Fibroblast of skin of left biceps (primary cell): ENCODE measurements at places on chromosomes 5 and 9.

- no peak for DNase-seq
Measured at GRCh38 chr5:71809446-71809845, 90.4 kb downstream of the CARTPT start.

DNA sequence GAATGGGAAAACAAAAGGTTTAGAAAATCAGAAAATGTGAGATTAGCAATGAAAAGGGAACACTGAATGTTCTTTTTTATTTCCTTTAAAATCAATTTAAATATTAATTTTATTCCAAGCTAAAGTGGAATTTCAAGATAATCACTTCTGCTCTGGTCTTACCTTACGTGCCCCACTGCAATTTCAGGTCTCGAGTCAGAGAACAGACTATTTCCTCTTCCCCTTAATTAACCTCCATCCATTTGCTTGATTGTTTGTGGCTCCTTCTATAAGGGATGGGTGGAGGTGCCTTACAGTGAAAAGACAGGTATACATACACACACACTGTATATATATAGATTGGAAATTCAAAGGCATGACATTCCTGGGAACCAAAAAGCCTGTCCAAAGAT, 137.1 kb downstream of the SUSD1 start:
- DNase-seq, result no peak

- DNase-seq, result no peak
Measured at GRCh38 chr5:137315109-137315508, 184.0 kb downstream of the SPOCK1 start.

DNA sequence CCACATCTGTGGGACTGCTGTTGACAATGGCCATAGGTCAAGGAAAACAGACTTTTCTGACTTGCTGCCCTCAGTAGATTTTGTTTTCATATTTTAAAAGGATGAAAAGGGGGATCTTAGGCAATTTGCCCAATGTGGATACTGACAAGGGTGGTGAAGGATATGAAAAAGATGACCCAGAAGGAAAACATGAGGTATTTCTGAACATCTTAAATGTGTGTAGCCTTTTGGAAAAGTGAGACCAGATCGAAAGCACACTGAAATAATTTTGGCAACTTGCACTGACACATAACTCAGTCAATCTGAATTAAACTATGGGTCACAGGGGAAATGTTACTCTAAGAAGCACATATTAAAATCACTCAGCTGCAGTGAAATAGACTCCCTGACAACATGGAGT, 1793.0 kb upstream of the ACO1 start:
- no peak for DNase-seq

- DNase-seq, result no peak
Measured at GRCh38 chr9:18710065-18710464, 236.1 kb downstream of the ADAMTSL1 start.

GRCh38 chr5:140015706-140016105, 27.4 kb downstream of the NRG2 start:
- no peak for DNase-seq

DNA sequence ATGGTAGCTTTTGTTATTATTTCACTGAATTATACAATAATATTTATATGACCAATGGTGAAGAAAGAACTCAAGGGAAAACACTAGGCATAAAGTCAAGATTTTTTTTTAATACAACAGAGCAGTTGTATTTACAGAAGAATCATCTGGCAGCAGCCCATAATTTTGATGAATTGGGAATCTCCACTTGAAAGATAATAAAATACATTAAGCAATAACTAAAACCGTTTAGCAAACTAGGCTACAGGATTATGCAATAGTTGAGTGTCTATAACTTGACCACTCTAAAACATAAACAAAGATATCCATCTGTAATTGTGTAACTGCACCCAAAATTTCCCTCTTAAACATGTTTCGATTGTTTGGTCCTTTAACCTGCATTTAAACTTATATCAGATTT, 80.8 kb downstream of the SNCAIP start:
- DNase-seq, result peak; percentile 42

GRCh38 chr5:83568186-83568585, 96.6 kb downstream of the VCAN start:
- DNase-seq, result peak; percentile 89

DNA sequence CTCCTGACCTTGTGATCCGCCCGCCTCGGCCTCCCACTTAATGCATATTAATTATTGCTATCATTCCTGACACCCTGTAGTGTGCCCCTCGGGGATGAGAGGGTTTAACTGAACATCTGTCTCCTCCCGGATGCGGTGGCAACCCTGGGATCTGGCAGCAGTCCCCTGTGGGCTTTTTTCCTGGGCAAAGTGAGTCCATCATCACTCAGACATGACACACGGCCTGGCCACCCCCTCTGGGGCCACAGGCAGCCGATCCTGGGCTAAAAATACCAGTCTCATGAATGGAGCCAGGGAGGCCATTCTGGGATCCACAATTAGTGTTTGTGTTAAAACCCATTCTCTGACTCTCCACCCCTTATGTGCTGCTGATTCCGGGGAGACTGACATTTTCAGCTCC, 161.2 kb downstream of the RGS3 start:
- DNase-seq, result no peak

GRCh38 chr9:125536167-125536772, 170.7 kb downstream of the MAPKAP1 start:
- no peak for DNase-seq

- no peak for DNase-seq
Measured at GRCh38 chr9:2285416-2286332, 270.5 kb downstream of the SMARCA2 start.

GRCh38 chr5:150641006-150641570, 628 bp downstream of the SYNPO start:
- DNase-seq, result no peak

DNA sequence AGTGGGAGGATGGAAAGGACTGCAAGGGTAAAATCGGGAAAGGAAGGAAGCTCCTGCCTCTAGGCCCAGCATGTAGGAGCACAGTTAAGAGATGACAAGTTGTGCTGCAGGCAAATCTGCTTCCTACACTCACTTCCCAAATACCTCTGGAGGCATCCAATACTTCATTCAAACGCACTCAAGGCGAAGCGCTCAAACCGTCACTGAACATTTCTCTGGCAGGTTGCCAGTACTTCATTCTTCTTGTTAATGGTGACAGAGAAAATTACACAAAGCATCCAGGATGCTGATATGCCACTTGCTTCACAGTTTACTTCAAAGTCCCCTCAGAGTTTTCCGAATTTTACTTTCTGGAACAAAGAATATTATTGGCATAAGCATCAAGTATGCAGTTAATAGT, 59.8 kb downstream of the NREP start:
- no peak for DNase-seq

- DNase-seq, result no peak
Measured at GRCh38 chr9:4549751-4550295, 59.6 kb downstream of the SLC1A1 start.

- no peak for DNase-seq
Measured at GRCh38 chr5:140005145-140005591, 37.9 kb downstream of the NRG2 start.

GRCh38 chr9:75087289-75087823, 599 bp downstream of the NMRK1 start:
- no peak for DNase-seq
